ENCODE measurements at places on chromosomes 6 and 20. TPM values are rescaled to one million over a fixed set of nuclear protein-coding genes. Genes with fewer than 3 reads are reported as not detected.

Gene GNMT
- total RNA-seq: 0.09 TPM

Gene SCGN
- 0.23 TPM for total RNA-seq

Gene MYMX
- not detected for total RNA-seq

Gene TBP
- total RNA-seq: 15.9 TPM

Gene CPXM1
- total RNA-seq: not detected

Gene CST5
- not detected for total RNA-seq

Gene BEND3
- total RNA-seq: 4.3 TPM

Gene GTSF1L
- total RNA-seq: not detected

Gene PPP1R3D
- 3.2 TPM for total RNA-seq

Gene EBF4
- 3.5 TPM for total RNA-seq

Gene CFB
- 2.5 TPM for total RNA-seq

Measured in A549 treated with DMSO at 1 μM for 4 hours (cell line).